ENCODE measurements at places on chromosomes 11 and 22.

DNA sequence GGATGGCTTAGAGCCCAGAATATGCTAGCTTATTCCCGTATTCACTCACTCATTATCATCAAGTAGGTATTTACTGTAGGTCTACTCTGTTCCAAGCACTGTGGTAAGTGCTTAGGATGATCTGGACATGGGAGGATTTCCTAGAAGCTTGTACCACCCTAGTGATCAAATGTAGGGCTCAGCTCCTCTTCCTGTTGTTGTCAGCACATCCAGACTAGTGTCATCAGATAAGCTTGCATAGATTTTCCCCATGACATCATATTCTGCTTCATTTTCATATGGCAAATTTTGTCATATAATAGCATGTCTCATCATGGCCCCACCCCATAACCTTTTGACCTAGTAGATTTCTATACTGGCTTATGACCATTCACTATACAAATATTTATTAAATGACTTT, 19.3 kb upstream of the NUCB2 start:
- no peak for DNase-seq

GRCh38 chr11:82890936-82891335, 9.3 kb downstream of the PRCP start:
- no peak for DNase-seq

DNA sequence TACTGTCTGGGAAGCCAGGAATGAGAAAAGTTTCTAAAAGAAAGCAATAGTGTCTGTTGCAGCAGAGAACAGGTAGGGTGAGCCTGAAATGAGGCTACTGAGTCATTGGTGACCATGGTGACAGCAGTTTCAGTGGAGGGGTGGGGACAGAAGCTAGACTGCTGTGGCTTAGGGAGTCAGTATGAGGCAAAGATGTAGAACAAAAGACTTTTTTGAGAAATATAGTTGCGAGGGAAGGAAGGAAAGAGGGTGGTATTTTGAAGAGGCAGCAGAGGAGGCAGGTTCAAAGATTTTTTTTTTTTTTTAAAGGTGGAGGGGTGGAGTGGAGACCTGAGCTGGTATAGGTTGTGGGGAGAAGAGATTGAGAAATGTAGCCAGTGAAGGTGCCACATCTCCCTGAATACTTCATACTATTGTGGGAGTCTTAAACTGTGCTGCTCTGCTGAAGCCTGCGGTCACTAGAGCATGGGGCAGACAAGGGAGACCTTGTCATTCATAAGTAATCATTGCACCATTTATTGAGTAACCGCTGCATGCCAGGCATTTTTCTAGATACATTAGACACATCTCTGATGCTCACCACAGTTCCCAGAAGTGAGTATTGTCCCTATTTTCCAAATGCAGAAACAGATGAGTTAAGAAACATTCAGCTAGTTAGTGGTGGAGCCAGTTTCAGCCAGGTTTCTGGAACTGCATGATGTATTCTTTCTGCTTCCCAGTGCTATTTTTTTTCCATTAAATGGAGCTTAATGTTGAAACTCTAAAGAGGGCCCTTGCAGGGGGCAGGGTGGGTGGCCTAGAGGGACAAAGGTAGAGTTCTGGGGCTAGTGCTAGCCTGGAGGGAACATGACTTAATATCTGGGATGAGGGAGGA, 49.9 kb downstream of the STIM1 start:
- peak; percentile 64 for DNase-seq

- DNase-seq, result no peak
These were observed 16.6 kb downstream of the MED15 start for GRCh38 chr22:20524004-20524481.

DNA sequence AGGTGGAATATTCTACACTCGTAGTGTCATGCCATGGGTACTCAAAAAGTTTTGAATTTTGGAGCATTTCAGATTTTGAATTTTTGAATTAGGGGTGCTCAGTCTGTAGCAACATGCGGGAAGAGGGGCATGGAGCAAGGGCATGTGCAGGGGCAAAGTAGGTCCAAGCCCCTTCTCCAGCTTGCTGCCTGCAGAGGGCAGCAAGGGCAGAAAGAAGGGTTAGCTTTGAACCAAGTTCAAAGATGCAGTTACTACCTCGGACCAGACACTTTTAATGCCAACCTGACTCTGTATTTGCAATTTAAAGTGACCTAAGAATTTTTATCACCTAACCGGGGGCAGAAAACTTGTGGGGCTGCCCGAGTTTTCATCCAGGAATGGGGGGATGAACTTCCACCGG, 68.2 kb downstream of the CD82 start:
- DNase-seq, result no peak

- no peak for DNase-seq
These were observed 380.9 kb downstream of the TBC1D22A start for GRCh38 chr22:47143249-47143938.
